LNCaP clone FGC (cell line): ENCODE measurements at places on chromosomes 1 and 21.

GRCh38 chr1:157193702-157194391, 55.7 kb upstream of the ETV3 start:
- DNase-seq = peak; percentile 11

GRCh38 chr1:179264507-179264906, 29.1 kb upstream of the SOAT1 start:
- peak; percentile 47 for DNase-seq

DNA sequence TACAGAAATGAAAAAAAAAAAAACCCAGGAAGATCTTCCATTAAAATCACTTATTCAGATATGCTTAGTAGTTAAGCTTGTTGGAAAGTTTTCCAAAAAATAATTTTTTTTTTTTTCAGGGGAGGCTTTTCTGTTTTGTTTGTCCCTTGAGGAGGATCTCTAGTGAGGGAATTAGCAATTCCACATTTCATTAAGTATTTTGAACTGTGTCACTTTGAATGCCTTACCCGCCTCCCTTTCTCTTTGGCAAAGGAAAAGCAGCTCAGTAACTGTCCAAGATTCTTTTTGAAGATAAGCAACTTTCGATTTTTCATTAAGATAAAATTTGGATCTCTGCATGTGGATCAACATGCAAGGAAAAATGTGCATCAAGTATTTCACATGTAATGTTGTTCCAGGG, 1.8 kb downstream of the NTNG1 start:
- DNase-seq = no peak

DNA sequence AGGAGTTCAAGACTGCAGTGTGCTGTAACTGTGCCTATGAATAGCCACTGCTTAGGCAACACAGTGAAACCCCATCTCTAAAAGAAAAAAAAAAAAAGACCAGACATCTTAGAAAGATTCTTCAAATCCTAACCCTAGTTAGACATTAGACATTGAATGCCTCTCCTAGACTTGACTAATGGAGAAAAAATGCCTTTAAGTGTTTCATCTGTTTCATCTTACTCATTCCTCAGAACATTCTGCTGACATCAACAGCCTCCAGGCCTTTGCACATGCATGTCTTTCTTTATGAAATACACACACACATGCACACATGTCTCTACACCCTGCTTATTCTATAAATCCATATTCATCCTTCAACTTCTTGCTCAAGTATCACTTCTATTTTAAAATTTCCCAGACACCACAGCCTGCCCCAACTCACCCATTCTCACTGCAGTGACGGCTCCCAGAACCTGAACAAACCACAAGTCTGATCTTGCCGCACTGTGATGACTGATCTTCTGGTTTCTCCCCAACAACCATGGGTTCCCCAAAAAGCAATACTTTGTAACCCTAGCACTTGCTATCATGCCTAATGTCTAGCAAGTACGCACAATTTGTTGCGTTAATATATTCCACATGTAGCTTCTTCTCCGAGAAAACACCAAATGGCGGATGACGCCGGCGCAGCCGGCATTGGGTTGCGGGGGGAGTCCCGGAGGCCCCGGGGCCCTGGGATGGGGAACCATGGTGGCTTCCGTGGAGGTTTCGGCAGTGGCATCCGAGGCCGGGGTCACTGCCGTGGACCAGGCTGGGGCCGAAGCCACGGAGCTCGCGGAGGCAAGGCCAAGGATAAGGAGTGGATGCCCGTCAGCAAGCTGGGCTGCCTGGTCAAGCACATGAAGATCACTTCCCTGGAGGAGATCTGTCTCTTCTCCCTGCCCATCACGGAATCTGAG, 37.4 kb downstream of the LRRC52 start:
- DNase-seq = no peak

- peak; percentile 80 for DNase-seq
Observed at GRCh38 chr1:33342041-33342723, 21.3 kb upstream of the A3GALT2 start.

- DNase-seq = no peak
Observed at GRCh38 chr1:58304346-58304975, 242.1 kb downstream of the OMA1 start.

- peak; percentile 80 for DNase-seq
Observed at GRCh38 chr1:150810958-150811659, 3.0 kb upstream of the CTSK start.
